Pancreas (tissue), 10 donors: ENCODE measurements at places on chromosomes 6 and 20. TPM values are rescaled to one million over a fixed set of nuclear protein-coding genes. Genes with fewer than 3 reads are reported as not detected.
A peak's percentile ranks its signal among the peaks of the same experiment; 100 is the strongest.

ZNF165 gene
- total RNA-seq, result 2.9 TPM

- no peak for DNase-seq
Observed at GRCh38 chr20:3674995-3675900, 6.6 kb downstream of the ADAM33 start.

- DNase-seq, result no peak
Observed at GRCh38 chr6:41651962-41652657, 13.8 kb downstream of the MDFI start.

DNA sequence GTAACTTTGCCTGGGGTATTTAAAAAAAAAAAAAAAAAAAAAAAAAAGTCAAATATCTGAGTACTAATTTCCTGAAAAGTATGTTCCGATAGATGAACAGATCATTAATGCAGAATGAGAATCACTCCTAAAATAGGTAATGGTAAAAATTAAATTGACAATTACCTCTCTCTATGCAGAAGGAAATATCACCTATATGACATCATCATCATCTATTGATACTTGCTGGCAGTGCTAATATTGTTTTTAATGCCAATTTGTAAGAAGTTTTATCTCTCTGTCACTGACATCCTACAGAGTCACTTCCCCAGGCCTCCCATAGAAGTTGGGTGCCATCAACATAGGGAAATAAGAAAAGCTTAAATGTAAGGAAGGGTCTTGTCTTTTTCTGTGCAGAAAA, 29.9 kb downstream of the ADNP start:
- no peak for DNase-seq

GRCh38 chr6:162385980-162386379, 341.6 kb downstream of the PRKN start:
- DNase-seq, result no peak

MRPL14 gene
- total RNA-seq, result 9.6 TPM

DNA sequence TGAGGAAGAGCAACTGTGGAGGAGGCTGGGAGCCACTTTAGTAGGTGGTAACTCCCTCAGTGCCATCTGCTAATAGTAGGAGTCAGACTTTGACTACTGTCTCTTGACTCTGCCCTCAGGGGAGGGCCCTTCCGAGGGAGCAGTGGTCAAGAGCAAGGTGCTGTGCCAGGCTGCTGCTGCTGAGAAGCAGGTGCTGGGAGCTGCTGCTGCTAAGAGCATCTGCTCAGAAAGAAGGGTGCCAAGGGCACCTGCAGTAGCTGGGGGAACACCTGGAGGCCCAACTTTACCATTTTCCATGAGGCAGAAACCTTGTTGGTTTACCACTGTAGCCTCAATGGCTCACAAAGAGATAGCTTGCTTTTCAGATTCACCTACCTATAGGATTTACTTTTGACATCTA, 18.5 kb downstream of the GGTLC1 start:
- no peak for DNase-seq

MAS1 gene
- not detected for total RNA-seq

DNA sequence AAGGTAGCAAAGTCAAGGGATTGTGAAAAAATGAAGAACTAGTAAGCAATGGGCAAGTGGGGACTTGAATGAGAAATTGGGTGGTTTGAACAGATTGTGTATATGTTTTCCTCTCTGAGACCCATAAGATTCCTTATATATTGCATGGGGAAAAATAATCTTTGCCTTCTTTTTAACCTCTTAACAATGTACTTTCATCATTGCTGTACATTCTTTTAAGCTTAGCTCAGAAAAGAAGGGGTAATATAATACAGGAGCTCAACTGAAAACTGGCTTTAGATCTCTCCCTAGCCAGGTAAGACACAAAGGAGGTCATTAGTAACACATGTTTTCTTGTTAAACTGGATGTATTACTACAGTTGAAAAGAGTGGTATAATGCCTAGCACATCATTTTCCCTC, 287.2 kb downstream of the RNF144B start:
- no peak for DNase-seq

DNA sequence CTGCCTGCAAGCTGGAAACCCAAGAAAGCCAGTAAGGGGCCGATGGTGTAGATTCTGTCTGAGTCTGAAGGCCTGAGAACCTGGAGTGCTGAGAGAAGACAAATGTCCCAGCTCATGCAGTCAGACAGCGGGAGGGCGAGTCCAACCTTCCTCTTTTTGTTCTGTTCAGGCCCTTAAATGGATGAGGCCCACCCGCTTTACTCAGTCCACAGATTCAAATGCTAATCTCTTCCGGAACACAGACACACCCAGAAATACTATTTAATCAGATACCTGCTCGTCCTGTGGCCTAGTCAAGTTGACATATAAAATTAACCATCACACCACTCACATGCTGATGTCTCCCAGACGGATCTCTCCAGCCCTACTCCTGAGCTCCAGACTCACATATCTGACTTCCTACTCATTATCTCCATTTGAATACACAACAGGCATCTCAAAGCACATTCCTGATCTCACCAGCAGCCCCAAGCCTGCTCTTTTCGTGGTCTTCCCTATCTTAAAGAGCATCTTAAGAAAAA, 26.7 kb upstream of the SRC start:
- no peak for DNase-seq

DNA sequence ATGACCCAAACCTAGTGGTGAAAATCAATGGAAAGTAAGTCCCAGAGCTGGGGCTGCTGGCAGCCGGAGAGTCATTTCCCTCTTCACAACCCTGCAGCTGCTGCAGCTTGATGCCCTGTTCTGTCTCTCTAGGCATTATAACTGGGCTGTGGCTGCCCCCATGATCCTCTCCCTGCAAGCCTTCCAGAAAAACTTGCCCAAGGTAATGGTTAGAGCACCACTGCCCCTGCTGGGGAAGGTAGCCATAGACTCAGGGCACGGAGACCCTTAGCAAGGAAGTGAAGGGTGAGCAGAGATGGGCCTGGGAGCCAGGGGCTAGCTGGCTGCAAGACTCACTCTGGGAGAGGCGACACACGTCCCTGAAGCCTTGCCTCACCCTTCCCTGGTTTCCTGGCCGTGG, 12.0 kb downstream of the LPIN3 start:
- DNase-seq, result no peak

- DNase-seq, result no peak
Observed at GRCh38 chr6:131692589-131692988, 8.6 kb downstream of the OR2A4 start.

DNA sequence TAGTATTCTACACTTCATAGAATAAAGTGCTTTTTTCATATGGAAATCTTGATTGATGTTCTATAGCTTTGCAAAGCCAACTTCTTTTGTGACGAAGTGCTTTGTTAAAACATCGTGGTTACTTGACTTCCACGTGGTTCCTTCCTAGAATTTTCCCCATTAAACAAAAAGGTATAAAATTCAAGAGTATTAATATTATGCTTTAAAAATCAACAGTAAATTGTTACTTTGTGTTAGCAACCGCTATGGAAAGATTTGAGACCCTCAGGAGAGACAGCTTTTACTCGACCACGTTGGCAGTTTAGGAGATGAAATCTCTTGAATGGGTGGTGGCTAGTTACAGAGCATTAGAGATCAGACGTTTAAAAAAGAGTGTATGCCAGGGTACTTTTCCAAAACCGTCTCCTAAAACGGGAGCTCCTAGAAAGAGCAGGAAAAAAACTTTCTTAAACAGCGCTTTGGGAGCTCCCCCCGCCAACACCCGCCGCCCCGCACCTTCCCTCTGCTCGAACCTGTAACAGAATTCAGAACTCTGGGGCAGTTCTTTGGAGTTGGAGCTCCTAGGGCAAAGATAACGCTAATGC, 920 bp downstream of the GJA1 start:
- DNase-seq, result no peak

DNA sequence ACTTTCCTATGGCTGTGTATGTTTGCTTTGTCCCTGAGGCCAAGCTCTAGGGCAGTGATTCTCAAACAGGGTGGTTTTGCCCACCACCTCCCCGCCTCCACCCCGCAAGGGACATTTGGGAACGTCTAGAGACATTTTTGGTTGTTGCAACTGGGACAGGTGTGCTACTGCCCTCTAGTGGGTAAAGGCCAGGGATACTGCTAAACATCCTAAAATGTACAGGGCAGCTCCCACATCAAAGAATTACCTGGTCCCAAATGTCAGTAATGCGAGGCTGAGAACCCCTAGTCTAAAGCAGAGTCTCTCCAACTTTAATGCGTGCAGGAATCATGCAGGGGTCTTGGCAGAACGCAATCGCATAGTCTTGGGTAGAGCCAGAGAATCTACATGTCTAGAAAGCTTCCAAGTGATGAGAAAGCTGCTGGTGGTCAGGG, 5.1 kb downstream of the KCNS1 start:
- DNase-seq, result no peak

SAMD3 gene
- total RNA-seq, result 2.4 TPM

GRCh38 chr6:14726816-14727493, 518.9 kb upstream of the JARID2 start:
- DNase-seq, result no peak

GRCh38 chr20:2902291-2902690, 29.0 kb downstream of the PTPRA start:
- no peak for DNase-seq

FAM83D gene
- 0.08 TPM for total RNA-seq

REM1 gene
- total RNA-seq, result 0.26 TPM

GRCh38 chr6:135183002-135183531, 2.0 kb downstream of the MYB start:
- DNase-seq, result peak; percentile 16

DNA sequence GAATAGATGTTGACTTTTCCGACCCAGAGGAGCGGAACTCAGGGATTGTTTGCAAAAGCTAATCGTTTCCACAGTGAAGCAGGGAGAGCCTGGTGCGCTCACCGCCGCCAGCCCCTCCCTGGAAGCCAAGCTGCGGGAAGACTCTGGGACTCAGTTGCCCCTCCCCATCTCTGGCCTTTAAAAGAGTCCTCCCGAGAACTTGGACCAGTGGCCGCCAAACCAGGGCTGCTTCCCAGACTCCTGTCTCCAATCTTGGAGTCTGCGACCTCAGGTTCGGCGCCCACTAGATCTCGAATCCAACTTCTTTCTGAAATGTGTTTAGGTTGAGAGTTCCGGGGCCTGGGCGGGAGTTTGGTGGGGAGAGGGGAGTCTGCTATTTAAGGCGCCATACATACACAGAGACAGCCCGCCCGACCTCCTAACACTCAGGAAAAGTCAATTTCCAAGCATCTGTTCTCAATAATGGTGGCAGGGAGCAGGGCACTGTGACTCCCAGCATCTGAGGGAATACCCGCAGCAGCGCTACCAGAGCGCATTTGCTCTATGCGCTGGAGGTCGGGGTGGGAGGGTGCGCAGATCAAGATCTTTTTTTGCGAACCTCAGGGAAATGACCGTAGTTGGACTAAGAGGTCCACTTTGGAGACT, 800 bp upstream of the GRIK2 start:
- no peak for DNase-seq

DNA sequence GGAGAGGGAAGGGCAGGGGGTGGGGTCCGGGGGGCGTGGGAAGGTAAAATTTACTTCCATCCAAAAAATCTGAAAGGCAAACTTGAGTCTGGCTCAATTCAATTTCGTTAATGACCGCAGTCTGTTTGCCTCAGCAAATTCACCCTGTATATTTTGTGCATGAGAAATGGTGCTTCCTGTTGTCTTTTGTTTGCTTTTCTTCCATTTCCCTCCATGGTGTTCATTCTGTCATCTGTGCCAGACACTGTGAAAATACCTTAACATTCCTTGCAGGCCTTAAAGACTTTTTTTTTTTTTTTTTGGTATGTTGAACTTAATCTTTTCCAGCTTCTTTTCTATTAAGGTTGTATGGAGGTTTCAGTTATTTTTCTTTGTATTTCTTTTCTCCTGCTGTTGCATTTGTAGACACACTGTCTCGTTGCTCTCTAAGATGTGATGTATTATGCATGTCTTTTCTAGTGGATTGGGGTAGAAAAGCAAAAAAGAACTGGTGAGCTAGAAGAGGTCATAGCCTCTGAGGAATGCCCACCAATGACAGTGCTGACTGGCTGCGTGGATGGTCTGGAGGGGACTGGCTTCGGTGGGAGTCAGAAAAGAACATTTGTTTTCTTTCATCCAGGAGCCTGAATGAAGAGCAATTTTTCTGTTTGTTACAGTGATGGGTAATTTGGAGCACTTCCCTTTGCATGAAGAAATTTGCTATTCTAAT, 585.0 kb upstream of the MAP3K7 start:
- no peak for DNase-seq

KHDC1 gene
- 1.3 TPM for total RNA-seq

SLC4A11 gene
- total RNA-seq, result 0.19 TPM

ARMH2 gene
- not detected for total RNA-seq

DNA sequence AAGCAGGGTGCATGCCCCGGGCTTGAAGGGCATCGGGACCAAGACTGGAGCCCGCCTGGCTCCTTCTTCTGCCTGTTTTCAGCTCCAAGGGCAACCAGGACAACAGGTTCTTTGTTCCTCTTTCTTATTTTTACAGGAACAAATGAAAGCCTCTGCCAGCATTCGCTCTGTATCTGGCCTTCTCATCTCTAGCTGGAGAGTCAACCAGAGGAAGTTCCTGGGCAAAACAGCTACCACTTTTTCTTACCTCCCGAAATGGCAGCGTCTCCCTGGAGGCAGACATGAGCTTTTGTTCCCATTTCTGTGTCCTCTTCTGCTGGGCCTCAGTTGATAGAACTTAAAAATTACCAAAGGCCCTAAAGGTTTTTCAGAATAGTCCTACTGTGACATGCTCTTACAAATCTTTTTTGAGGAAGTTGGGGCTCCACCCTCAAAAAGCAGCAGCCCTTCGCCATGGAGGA, 74.1 kb upstream of the NAA20 start:
- DNase-seq, result no peak

GRCh38 chr6:3888153-3888957, 39.2 kb downstream of the FAM50B start:
- DNase-seq, result no peak

GRCh38 chr6:24991810-24992467, 56.2 kb upstream of the RIPOR2 start:
- peak; percentile 59 for DNase-seq

PREX1 gene
- 1.7 TPM for total RNA-seq

DNA sequence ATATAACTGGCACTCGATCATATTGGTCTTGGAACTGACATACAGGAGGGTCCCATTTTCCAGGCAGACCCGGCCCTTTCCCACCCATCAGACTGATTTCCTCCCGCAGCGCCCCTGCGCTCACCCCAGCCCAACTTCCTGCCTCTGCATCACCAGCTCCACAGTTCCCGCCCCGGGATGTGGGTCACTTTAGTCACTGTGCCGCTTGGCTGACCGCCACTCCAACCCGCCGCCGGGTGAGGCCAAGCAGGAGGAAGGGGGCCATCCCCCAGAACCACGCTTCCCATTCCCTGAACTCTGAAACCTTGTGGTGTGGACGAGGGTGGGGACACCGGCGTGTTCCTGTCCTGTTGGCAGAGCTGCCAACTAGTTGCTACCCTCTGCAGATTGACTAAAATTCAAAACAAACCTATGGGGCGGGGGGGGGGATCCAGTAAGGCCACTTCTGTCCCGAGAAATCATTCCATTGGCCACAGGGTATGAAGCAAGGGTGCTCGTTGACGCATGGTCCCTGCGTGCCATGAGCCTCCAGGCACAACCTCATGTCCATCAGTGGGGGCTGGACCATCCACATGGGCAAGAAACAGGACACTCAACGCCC, 12.3 kb downstream of the TGM2 start:
- DNase-seq, result peak; percentile 62

DNA sequence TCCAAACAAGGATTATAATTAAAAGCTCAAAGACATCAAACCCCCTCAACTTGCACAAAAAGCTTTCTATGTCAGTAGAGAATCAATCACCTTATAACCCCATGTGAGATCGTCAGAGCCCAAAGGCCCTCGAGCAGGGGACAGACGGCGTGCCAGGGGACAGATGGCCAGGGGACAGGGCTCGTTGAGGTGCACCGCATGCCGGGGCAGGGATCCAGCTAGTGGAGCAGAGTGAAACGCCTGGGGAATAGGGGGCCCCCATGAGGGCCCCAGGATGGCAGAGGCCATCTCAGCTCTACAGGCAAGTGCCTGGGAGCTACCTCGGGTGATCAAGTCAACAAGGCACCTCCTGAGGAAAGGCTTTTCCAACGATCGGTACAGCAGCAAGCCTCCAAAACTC, 28.6 kb downstream of the DIDO1 start:
- no peak for DNase-seq

CALHM4 gene
- total RNA-seq, result not detected
